ENCODE measurements at places on chromosomes 5 and 9.

- DNase-seq, result no peak
Measured at GRCh38 chr9:113614843-113615648, 151.5 kb downstream of the RGS3 start.

- DNase-seq, result no peak
Measured at GRCh38 chr9:132516301-132516700, 66.1 kb upstream of the BARHL1 start.

DNA sequence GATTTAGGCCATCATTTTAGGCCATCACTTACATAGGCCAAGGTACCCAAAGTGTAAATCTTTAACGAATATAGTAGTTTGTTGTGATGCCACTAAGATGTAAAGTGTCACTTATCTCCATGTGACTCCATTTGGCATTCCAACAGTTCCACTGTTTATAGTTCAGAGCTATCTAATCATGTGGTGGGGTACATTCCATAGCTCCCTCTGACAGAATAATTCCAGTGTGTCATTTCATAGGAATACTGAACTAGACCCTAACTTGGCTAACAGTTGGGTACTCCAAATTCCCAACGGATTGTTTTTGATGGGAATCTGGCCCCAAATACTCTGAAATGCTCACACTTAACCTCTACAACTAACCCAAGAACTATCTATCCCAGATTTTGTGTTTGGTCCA lies 76.7 kb upstream of the FST start:
- no peak for DNase-seq

GRCh38 chr5:2277886-2278285 lies 395.2 kb upstream of the IRX4 start:
- DNase-seq, result no peak

DNA sequence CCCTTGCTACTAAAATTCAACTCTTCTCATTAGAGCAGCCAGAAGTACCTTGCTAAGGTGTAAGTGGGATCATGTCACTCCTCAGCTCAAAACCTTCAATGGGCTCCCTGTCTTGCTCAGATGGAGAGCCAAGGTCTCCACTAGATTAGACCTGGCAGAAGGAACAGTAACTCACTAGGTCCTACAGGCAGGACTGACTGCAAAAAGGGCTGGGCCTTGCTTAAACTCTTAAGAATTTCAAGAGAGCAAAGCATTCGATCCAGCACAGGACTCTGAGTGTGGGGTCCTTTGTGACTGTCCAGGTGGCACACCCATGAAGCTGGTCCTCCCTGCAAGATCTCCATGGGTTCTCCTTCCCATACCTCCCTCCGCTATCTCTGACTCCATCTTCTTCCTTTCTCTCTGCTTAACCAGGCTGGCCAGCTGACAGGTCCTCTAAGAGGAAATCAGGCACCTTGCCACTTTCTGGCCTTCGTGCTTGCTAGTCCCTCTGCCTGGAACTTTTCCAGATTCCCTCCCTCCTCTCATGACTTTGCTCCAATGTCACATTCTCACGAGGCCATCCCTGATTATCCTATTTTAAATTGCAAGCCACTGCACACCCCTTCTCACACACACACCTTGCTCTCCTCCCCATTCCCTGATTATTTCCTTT lies 70.2 kb downstream of the BASP1 start:
- DNase-seq, result no peak

DNA sequence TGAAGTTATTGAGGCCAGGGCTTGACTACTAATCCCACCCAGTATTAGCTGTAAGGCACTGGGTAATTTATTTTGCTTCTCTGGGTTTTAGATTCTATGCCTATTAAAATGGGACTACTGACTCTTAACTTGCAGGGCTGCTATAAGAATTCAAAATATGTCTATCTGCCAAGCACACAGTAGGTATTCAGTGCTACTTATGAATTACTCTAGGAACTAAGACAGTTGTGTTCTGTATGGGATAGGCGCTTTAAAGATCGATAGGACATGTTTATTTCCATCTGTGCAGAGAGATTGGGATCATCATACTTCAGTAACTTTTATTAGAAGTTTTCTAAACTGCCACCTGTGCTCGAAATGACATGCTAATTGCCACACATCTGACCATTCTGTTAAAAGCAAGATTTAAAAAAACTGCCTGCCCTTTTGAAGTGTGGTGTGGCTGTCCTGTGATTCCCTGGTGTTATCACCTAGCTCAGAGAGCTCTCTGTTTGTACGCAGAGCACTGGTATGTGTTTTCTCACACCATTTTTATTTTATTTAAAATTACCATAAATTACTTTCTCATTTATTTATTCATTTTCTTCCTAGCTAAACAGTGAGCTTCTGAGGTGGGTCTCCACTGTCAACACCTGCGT lies 58.7 kb downstream of the FYB1 start:
- no peak for DNase-seq

DNA sequence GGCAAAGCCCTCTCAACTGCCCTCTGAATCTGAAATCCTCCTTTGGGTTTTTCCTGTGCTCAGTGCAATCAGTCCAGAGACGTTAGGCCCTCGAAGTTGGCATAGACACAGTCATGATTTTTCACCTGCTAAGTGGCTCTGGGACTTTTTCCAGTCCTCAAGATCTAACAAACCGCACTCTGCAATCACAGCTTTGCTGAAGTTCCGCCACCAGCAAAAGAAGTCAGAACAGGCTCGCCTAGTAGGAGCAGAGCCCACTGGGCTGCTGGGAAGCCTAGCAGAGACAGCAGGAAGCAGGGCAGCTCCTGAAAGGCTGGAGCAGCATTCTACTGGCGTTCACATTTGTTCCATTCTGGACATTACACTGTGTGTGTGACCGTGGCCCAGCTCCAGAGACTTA lies 222.8 kb upstream of the KIF2A start:
- no peak for DNase-seq

DNA sequence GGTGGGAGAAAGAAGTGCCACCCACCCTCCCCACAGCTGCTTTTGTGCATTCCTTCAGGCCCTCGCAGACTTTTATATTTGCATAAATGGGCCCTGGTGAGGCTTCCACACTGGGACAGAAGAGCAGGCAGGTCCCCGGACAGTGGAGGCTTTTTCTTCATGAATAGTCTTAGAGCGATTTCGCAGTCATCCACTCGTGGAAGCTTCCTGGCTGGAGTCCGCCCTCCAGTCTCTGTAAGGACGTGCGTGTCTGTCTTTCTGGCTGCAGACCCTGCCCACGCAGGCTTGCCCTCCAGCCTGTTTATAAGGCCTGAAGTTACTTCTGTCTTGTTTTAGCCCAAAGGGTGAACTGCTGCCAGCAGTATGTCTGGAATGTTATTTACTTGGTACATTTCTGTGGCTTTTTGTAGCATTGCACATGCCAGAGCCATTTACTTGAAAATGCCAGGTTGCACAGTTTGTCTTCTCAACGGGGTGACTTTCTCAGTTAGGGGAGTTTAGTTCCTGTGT lies 195.7 kb downstream of the AOPEP start:
- DNase-seq, result no peak

DNA sequence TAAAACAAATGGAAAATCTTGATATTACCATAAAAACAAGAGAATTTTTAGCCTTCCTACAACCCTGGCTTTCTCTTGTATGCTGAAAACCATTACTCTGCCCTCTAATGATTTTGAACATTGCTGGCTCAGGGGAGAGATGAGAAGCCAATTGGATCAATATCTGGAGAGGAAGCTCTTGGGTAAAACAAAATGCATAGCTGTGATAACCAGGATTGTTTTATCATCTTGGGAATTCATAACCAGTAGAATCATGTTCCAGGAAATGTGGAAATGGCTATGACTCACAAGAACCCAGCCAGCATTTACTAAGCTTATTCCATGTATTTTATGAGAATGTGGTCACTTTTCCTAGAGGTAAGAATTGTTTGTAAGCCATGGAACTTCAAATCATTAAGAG lies 51.1 kb upstream of the CTNND2 start:
- DNase-seq, result no peak

Measured in WTC11 (cell line).